Adipocyte (in vitro differentiated cells): ENCODE measurements at places on chromosomes 2 and 18.

GRCh38 chr2:222734703-222735014 is 63.2 kb downstream of the MOGAT1 start:
- no peak for DNase-seq

DNA sequence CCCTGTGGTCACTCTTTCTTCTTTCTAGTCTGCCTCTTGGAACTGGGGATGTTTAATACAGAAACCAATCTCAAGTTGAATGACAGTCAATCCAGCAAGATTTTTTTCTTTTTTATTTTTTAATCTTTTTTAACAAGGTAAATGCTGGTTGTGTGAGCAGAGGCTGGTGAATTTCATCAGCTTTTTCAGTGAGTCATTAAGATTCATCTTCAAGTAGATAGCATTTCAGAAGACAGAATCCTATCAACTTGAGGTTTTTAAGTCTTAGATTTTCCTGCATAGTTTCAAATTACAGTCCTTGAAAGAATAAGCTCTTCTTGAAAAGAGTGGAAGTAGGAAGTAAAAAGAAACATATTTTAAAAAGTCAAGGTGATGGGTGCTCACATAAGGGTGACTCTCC is 12.4 kb downstream of the SLC8A1 start:
- peak; percentile 41 for DNase-seq

- DNase-seq, result no peak
These were observed 400.7 kb downstream of the LRRTM4 start for GRCh38 chr2:77121518-77121917.

GRCh38 chr2:70214953-70215549 is 24.2 kb upstream of the C2orf42 start:
- DNase-seq, result peak; percentile 75

- DNase-seq, result no peak
These were observed 5.2 kb downstream of the ZSCAN30 start for GRCh38 chr18:35284841-35285240.

DNA sequence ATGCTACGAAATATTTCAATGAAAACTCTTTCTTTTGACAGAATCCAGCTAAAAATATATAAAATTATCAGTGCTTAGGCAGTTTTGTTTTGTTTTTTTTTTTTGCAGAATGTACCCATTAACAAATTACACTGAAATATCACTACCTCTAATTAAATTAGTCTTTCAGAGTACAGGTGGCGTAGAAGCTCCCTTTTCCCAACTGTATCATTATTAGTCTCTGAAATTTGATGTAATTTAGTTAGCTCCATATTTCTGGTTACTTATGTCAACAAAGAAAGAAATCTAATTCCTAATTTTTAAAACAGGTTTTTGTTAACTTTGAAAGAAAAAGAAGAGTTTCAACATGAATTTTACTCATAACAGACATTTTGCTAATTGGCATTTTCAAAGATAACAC is 149.2 kb downstream of the CDH2 start:
- DNase-seq, result no peak

- no peak for DNase-seq
These were observed 124.1 kb upstream of the SERTAD2 start for GRCh38 chr2:64777841-64778240.

DNA sequence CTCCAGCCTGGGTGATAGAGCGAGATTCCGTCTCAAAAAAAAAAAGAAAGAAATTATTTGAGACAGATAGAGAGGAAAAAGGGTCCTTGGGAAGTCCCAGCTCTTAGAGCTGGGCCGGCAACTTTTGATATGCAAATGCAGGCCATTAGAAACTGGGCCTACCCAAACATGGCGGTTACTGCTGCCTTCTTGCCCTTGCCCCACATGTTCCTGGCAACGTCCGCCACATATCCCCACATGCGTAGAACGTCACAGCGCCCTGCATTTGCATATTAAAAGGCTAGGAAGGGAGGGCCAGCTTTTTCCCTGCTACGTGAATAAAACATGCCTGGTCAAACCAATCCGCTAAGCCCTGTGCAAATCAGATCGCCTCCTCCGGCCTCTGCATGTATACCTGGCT is 40.7 kb upstream of the LBH start:
- no peak for DNase-seq

GRCh38 chr2:134636714-134637113 is 82.1 kb downstream of the TMEM163 start:
- no peak for DNase-seq

DNA sequence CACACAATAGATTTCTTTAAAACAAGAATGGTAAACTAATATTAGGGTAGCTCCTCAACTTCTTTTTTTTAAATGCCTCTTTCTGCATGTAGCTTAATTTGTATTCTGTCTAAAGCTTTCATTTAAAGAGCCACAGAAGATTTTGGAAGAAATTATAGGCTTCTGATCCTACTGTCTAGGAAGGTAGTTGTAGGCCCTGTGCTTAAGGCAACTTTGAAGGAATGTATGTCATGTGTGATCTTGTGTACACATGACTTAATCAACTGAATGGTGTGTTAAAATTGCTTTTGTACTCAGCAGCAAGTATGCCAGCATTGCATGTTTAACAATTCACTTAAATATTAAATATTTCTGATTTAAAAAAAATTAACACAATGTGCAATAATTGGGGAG is 51.5 kb upstream of the LYPD6 start:
- DNase-seq, result no peak

DNA sequence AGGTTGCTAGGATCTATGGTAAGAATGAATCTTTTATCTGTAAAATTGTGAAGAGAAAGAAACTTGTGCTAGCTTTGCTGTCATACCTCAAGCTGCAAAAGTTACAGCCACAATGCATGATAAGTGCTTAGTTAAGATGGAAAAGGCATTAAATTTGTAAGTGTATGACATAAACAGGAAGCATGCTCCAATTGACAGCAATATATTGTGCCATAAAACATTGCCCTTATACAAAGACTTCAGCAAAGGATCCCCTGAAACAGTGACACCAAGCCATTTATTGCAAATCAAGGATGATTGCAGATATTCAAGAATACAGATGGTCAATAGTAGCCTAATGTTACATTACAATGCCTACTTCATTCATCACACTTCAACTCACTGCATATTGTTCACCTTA is 283.1 kb downstream of the CPS1 start:
- no peak for DNase-seq

- no peak for DNase-seq
These were observed 450.9 kb upstream of the HS6ST1 start for GRCh38 chr2:128769457-128770142.

GRCh38 chr2:186718903-186719302 is 25.0 kb downstream of the FAM171B start:
- DNase-seq, result no peak

- DNase-seq, result no peak
These were observed 415.3 kb upstream of the SETBP1 start for GRCh38 chr18:44265437-44265836.

- peak; percentile 57 for DNase-seq
These were observed 5.4 kb upstream of the TDRD15 start for GRCh38 chr2:21118302-21118920.

DNA sequence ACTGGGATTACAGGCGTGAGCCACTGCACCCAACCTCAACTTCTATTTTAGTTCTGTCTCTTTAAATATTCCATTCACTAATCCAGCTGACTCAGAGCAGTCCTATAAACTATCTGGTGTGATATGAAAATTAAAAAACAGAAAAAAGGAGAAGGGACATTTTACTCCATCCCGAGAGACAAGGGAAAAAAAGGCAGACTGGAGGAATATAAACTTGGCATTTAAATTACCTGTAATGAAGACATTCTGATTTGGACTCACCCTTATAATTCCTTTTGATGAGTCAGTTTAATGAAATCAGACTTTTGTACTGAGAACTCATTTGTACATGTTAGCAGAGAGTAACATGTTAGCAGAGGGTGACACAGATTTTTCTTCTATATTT is 74.8 kb upstream of the RIOK3 start:
- no peak for DNase-seq

DNA sequence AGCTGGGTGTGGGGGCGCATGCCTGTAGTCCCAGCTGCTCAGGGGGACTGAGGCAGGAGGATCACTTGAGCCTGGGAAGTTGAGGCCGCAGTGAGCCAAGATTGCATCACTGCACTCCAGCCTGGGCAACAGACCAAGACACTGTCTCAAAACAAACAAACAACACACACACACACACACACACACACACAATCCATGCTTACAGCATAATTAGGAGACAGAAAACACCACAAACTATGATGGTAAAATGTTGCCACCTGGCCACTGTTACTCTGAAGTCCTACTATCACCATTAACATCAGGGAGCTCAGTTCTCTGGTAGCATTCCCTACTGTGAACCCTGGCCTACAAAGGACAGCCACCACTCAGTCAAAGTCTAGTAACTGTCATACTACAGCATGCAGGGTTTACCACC is 18.3 kb downstream of the DNPEP start:
- DNase-seq, result peak; percentile 73

GRCh38 chr2:122528958-122529705 is 773.7 kb downstream of the TSN start:
- DNase-seq, result no peak

DNA sequence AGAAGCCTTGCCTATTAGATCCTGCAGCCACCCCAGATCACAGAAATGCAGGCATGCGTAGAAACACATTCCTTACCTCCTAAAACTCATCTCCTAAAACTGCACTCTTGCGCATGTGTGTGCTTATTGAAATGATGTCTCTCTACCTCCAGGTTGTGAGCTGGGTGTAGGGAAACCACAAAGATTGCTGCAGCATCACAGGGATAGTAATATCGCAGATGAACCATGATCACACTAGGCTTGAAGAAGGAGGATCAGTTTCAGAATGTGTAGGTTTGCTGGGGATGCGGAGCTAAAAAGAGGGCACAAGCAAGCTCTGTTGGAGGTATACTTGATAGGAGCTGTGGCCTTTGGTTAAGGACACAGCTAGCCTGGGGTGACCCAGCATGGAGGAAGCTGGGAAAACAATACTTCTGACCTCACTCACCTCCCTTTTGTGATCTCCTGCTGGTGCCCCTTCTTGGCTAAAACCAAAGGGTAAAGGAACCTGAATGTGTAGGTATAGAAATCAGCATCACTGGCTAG is 118.8 kb downstream of the SETBP1 start:
- no peak for DNase-seq

DNA sequence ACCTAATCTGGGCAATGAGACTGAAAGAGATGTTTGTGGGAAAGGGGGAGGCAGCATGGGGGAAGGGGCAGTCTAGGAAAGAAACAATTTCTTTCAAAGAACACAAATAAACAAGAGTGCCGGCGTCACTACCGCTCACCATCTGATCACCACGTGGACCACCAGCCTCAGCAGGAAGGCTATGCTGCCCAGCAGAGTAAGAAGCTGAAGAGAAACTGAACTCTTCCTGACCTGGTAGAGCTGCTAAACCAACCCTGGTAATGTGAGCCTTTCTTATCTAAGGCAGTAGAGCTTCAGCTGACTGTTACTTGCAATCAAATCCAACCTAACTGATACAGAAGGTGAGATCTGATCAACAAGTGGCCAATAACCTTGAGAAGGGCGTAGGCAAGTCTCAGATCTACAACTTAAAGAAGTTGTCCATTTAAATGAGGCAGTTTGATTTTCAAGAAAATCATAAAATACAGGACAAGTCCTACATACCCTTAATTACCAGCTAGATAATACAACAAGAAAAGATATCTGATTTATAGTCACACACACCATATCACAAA is 44.2 kb upstream of the SPTBN1 start:
- no peak for DNase-seq

- no peak for DNase-seq
These were observed 232.5 kb downstream of the MYT1L start for GRCh38 chr2:2098458-2099167.

GRCh38 chr2:174668075-174668474 is 70.5 kb upstream of the WIPF1 start:
- DNase-seq, result no peak

GRCh38 chr18:10453806-10454680 is at the start of gene APCDD1:
TSS of gene APCDD1 (plus strand) at chr18:10454635. CDS start at chr18:10454982, 347 bp downstream.
- DNase-seq, result peak; percentile 80

DNA sequence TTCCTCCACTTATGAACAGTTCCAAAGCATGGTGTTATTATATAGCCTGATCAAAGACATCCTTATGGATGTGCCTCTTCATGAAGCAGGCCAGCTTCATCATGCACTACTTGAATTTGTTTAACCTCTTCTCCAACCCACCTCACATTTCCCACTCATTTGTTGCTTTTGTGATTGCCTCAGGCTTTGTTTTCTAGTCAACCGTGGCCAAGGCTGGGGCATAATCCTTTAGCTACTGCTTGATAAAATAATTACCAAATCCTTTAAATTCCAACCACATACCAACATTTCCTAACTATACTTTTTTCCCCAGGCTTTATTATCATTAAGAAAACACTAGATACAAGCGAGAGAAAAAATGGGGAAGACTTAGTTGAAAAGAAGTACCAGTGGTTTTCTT is 39.6 kb upstream of the SCN1A start:
- DNase-seq, result peak; percentile 66

- no peak for DNase-seq
These were observed 343.1 kb downstream of the CBLN2 start for GRCh38 chr18:72201032-72201431.

DNA sequence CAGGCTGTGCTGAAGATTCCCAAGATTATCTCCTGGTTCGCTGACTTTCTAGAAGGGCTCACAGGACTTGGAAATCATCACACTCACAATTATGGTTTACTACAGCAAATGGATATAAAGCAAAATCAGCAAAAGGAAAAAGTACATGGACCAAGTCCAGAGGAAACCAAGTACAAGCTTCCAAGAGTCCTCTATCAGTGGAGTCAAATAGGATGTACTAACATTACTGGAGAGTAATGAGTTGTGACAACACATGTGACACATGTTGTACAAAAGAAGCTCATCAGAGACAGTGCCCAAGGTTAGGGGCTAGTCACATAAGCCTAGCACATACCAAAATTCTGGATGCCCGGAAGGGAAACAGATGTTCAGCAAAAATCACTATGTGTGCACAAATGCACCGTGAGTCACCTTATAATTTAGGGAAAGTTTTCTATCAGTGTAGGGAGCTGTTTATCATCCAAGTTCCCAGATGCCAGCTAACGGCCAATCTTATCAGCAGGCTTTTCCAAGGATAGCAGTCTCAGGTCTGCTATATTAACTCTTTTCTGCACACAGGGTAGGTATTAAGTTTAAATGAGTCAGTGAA is 9.5 kb downstream of the TMEM237 start:
- peak; percentile 10 for DNase-seq

- DNase-seq, result no peak
These were observed 95.6 kb downstream of the NUP35 start for GRCh38 chr2:183219888-183220287.

- DNase-seq, result peak; percentile 77
These were observed 441.8 kb downstream of the ZEB2 start for GRCh38 chr2:144078106-144078505.

DNA sequence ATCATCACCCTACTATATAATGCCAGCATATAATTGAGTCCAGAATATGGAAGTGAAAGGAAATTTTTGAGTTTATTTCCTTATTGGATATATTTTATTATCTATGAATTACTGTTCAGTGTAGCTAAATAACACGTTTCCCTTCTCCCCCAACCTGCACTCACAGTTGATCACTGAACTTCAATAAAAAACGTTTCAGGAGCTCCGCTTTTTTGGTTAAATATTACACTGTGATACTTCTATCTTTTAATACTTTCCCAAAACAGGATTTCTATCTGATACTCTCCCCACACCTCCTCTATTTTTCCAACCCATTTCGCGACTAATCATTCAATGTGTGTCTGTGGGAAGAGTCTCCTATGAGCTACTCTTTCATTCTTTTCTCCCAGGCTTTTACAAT is 7.2 kb downstream of the VSNL1 start:
- DNase-seq, result no peak
